ENCODE measurements at places on chromosomes 6 and 20. TPM values are rescaled to one million over a fixed set of nuclear protein-coding genes. Genes with fewer than 3 reads are reported as not detected.

Gene BPI
- total RNA-seq: not detected

Gene SDC4
- 12.6 TPM for total RNA-seq

Gene SALL4
- total RNA-seq: 0.76 TPM

Gene DEFB132
- total RNA-seq: not detected

Gene PPARD
- 3.6 TPM for total RNA-seq

Gene MCM3
- 83.4 TPM for total RNA-seq

Gene CRYBG1
- 38.2 TPM for total RNA-seq

Gene FAM217B
- 4.2 TPM for total RNA-seq

Gene GTSF1L
- not detected for total RNA-seq

Gene LINC00237
- not detected for total RNA-seq

Gene ULBP3
- 5.3 TPM for total RNA-seq

Gene NRSN1
- total RNA-seq: not detected

Gene TXLNB
- 1.1 TPM for total RNA-seq

Gene TPD52L1
- total RNA-seq: 5.3 TPM

Gene RGS17
- total RNA-seq: 0.65 TPM

Gene ZSCAN31
- 21.3 TPM for total RNA-seq

Gene IPCEF1
- 0.32 TPM for total RNA-seq

Gene FAM209B
- not detected for total RNA-seq

Gene ZNF184
- total RNA-seq: 7.2 TPM

Gene ZNF133
- 20.5 TPM for total RNA-seq

Gene UBE2J1
- 56.0 TPM for total RNA-seq

Gene GABRR2
- 0.32 TPM for total RNA-seq

Gene PTCRA
- not detected for total RNA-seq

Gene SLC22A3
- total RNA-seq: not detected

Gene STMN3
- 0.69 TPM for total RNA-seq

Gene GJA10
- not detected for total RNA-seq

Gene ANGPT4
- total RNA-seq: not detected

Gene TGM2
- total RNA-seq: 265 TPM

Gene PARD6B
- total RNA-seq: 0.82 TPM

Gene HLA-DQB1
- total RNA-seq: not detected

Gene HLA-DQA1
- not detected for total RNA-seq

Gene EPHA7
- 0.13 TPM for total RNA-seq

Gene RSPO4
- total RNA-seq: not detected

Gene PMEPA1
- total RNA-seq: 1.3 TPM
